ENCODE measurements at places on chromosomes 7 and 10.

DNA sequence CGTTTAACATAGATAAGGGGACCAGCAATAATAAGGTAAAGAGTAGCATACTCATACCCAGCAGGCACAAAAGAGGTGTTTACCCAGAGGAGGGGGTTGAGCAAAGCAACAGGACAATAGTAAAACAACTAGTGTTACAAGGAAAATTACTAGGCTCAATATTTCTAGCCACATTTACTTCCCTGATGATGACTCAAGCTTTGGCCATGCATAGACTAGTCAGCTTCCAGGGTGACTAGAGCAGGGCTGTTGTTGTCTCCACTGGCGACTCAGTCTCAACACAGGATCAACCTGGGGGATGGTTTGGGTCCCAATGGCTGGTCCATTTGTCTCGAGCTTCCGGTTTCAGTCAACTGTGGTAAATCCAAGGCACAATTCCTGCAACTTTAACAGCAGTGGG lies 217.7 kb upstream of the KCND2 start:
- DNase-seq, result no peak

- no peak for DNase-seq
Measured at GRCh38 chr7:24720283-24720682, 37.0 kb downstream of the GSDME start.

DNA sequence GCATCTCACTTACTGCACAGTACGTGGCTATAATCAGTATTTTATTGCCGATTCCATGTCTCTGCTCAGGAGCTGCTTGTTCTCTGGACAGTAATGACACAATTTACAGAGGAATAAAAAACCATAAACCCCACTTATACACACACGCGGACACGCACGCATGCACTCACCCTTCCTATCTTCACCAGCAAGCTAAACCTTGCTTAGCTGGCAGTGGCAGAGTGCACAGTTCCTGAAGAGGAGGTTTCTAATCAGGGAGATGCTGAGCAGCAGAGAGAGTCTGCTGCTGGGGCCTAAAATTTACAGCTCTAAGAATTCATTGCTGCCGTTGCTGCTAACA lies 66.3 kb downstream of the SND1 start:
- no peak for DNase-seq

GRCh38 chr7:157961731-157962457 lies 625.1 kb downstream of the DNAJB6 start:
- no peak for DNase-seq

- DNase-seq, result no peak
Measured at GRCh38 chr7:55486991-55487390, 85.3 kb downstream of the VOPP1 start.

DNA sequence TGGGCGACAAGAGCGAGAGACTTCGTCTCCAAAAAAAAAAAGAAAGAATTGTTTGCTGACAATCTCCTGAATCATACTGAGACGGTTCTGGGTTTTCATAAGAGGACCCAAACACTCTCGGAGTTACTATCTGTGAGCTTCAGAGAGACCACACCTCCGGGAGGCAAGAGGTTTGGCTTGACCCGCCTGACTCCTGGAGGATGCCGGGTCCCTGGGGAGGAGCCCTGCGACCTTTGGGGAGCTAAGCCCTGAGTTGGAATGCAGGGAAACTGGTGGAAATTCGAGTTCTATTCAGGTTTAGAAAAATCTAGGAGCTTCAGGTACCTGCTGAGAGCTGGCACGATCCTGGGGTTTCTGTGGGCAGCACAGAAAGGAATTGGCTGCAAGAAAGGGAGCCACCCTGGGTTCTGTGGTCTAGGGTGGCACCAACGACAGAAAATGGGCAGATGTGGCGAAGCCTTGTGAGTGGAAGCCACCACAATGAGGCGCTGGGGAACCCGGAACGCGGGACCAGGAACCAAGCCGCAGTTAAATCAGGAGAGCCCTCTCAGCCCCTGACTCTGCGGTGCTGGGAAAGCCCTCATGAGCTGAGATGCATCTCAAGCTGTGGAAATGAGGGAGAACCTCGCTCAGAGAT lies 21.9 kb upstream of the GATAD1 start:
- DNase-seq, result peak; percentile 40

- DNase-seq, result no peak
Measured at GRCh38 chr10:121183236-121183635, 332.1 kb downstream of the WDR11 start.

DNA sequence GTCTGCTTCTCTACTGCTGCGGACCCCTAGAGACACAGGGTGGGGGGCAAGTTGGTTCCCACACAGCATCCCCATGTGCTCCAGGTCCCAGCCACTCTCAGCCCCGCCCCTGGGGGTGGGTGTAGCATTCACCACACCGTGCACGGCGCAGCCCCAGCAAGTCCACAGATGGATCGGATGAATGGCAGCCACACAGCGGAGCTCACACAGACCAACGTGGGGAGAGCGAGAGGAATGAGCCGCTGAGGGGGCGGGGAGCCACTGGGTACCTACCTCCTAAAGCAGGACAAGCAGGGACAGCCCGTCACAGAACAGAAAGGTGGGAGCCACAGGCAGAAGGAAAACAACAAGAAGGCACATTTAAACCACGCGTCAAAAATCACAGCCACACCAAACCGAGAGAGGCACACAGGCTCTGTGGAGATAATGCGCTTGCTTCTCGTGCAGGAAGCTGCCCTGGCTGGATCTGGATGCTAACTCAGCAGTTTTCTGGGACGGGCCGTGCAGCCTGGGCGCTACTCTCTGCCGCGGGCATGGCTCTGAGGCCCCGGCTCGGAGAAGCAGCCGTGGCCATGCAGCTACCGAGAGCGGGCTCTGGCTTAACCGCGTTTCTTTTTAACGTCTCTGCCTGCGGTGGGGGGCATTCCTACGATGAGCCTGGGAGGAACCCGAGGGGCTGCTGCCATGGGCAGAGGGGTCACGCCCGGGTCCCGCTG lies 102.5 kb downstream of the CYTH3 start:
- no peak for DNase-seq

DNA sequence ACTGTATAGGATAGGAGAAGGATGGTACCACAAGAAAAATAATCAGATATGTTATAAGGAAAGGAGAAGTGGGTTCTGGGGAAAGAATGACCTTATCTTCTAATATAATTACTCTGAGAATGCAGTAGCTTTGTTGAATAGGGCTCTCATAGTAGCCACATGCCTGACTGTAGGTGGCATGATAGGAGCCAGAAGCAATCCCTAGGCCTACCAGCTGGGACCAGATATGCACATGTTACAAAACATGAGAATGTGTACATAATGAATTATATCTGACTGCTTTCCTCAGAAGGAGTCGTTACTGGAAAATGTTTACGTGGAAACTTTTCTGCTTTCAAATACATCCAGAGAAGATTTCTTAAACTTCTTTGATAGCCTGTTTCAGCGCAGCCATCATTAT lies 53.2 kb upstream of the FAM3C start:
- DNase-seq, result no peak

DNA sequence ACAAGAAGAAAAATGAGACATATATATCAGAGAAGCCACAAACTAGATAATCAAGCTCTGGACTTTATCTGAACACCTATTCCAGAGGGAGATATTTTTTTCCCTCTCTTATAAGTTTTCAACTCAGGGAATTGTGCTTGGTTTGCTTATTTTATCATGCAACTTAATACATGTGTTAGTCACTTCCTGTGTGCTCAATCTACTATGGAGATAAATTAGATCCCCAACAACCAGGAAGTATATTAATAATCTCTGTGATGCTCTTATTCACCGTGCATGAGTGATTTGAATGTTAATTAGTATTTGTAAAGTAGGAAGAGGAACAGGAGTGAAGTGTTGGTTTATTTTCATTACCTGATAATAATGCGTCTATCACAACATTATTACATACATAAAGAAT lies 38.8 kb upstream of the ZNF365 start:
- no peak for DNase-seq

GRCh38 chr7:128211626-128212025 lies 29.5 kb upstream of the LEP start:
- DNase-seq, result no peak

GRCh38 chr10:60661637-60662036 lies 116.6 kb upstream of the CDK1 start:
- DNase-seq, result no peak

Data from inflammatory macrophage (primary cell).